Karpas-422 (cell line): ENCODE measurements at places on chromosomes 16 and 17. TPM values are rescaled to one million over a fixed set of nuclear protein-coding genes. Genes with fewer than 3 reads are reported as not detected.

ZNF423 gene
- total RNA-seq, result not detected in 2 replicates

DBF4B gene
- total RNA-seq, result 11.6 and 16.2 TPM in 2 replicates

DNA sequence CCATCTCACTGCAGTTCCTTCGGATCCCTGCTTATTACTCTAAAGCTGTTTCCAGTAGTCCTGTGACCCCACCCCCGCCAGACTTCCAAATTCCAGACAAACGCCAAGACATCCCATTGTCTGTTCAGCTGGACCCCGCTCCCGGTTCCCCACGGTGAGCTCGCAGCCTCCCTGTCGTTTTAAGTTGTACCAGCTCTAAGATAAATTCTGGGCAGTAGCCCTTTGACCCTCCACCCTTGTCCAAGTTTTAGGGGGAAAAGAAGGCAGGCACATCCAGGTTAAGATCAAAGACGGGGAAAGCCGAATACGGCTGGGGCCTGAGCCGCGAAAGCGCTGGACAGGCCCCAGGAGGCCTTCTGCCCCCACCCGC is 589 bp downstream of the ARL6IP1 start:
- H3K4me1 ChIP-seq, result peaks cover 17% of the 10 kb centered on the region
- DNase-seq, result no peak
- H3K4me3 ChIP-seq, result peak overlapping the region; percentile 92
- no peaks in the 10 kb centered on the region for H3K27me3 ChIP-seq
- peaks cover 38% of the 10 kb centered on the region for H3K36me3 ChIP-seq
- H3K27ac ChIP-seq, result peak overlapping the region; percentile 73

GRCh38 chr17:41340494-41340893 is 10.1 kb downstream of the KRT33A start:
- no peaks in the 10 kb centered on the region for H3K27me3 ChIP-seq
- DNase-seq, result no peak
- no peaks in the 10 kb centered on the region for H3K4me1 ChIP-seq
- H3K36me3 ChIP-seq, result no peaks in the 10 kb centered on the region
- H3K27ac ChIP-seq, result no peak overlapping the region

DNA sequence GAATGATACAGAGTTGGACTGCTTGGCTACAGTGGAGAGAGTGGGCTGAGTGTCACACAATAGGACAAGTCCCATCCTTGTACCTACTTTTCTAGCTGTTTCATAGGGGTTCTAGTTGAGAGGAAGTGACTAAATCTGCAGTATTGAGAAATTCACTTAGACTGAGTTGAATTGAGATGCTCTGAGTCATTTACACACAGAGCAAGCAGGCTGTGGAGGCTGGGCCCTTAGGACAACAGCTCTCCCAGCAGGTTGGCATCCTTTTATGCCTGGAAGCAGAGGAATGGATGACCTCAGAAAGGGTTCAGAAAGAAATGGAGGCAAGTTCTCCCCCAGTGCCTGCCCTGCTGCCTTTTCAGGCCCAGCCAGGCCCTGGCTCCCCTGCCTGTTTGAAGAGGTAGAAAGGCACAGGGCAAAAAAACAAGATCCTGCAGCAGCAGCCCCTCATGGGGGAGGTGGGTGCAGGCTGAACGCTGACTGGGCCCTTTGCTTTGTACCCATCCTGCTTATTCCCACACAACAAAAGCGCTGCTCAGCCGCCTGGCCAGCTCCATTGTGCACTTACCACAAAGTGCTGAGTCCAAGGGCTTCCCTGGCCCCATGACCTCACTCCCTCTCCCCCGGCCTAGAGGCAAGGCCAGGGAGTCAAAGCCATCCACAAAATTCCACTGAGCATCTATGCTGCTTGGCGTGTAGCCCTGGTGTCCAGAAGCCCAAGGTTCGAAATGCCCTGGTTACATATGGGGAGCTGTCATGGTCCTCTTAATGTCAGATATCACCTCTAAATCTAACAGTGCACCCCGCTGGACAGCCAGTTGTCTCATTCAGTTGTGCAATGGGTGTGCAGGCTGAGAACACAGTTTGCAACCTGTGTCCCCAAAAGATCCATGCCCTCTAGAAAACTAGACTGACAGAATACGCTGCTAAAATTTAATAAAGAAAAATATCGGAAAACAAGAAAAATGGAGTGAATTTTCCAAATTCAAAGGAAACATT is 5.4 kb upstream of the CRYBA1 start:
- no peaks in the 10 kb centered on the region for H3K4me1 ChIP-seq
- peak; percentile 63 for DNase-seq
- no peak overlapping the region for H3K4me3 ChIP-seq
- H3K27ac ChIP-seq, result no peak overlapping the region

- H3K4me1 ChIP-seq, result no peaks in the 10 kb centered on the region
- H3K27me3 ChIP-seq, result no peaks in the 10 kb centered on the region
- H3K27ac ChIP-seq, result no peak overlapping the region
- DNase-seq, result no peak
- no peak overlapping the region for H3K4me3 ChIP-seq
- no peaks in the 10 kb centered on the region for H3K36me3 ChIP-seq
These were observed 11.2 kb downstream of the GAA start for GRCh38 chr17:80112471-80113032.

GRCh38 chr17:15393414-15393813 is 52.0 kb upstream of the TEKT3 start:
- DNase-seq, result no peak
- no peaks in the 10 kb centered on the region; the same call in 1 of the 2 replicates for H3K27me3 ChIP-seq
- no peaks in the 10 kb centered on the region for H3K36me3 ChIP-seq
- no peaks in the 10 kb centered on the region for H3K4me1 ChIP-seq

- no peaks in the 10 kb centered on the region for H3K27me3 ChIP-seq
- no peak overlapping the region for H3K27ac ChIP-seq
- DNase-seq, result no peak
- H3K4me1 ChIP-seq, result no peaks in the 10 kb centered on the region
These were observed 35.8 kb downstream of the FA2H start for GRCh38 chr16:74738816-74739215.

- no peaks in the 10 kb centered on the region for H3K27me3 ChIP-seq
- H3K4me1 ChIP-seq, result no peaks in the 10 kb centered on the region
- DNase-seq, result no peak
- H3K27ac ChIP-seq, result no peak overlapping the region
- H3K4me3 ChIP-seq, result no peak overlapping the region
These were observed 14.9 kb upstream of the TEX2 start for GRCh38 chr17:64277831-64278562.

GRCh38 chr16:64657316-64658011 is 464.4 kb downstream of the CDH11 start:
- no peak overlapping the region for H3K27ac ChIP-seq
- no peak overlapping the region for H3K4me3 ChIP-seq
- H3K36me3 ChIP-seq, result no peaks in the 10 kb centered on the region
- no peaks in the 10 kb centered on the region for H3K4me1 ChIP-seq
- no peak for DNase-seq
- H3K27me3 ChIP-seq, result no peaks in the 10 kb centered on the region

DNA sequence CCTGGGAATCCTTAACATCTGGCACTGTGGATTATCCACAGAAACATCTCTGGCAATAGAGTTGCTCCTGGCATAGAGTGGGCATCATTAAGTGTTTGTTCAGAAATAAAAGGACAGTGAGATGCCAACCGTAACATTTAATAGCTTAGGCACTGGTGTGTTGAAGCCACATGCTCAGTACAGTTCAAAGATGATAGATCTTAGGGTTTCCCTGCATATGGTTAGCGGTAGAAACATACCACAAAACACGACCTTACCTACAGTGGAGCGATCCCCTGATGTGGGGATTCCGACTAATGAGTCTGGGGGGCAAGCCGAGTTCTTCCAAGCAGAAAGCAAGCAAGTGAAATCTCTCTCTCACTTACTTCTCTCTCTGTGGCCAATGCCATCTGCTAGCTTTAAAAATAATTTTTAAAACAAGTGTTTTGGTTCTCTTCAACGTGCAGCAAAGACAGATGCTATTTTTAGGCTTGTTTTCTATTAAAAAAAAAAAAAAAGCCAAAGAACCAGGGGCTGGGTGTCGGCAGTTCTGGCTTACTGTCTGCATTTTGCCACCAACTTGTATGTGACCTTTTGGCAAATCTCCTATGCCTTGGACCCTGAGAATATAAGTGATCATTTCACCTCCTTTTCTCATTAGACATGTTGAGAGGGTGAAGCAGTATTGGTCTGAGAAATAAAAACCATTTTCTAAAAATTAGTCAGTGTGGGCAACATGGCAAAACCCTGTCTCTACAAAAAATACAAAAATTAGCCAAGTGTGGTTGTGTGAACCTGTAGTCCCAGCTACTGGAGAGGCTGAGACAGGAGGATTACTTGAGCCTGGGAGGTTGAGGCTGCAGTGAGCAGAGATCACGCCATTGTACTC is 89.2 kb upstream of the CACNG3 start:
- H3K4me3 ChIP-seq, result no peak overlapping the region
- H3K27me3 ChIP-seq, result no peaks in the 10 kb centered on the region
- H3K27ac ChIP-seq, result no peak overlapping the region
- no peak for DNase-seq
- H3K4me1 ChIP-seq, result no peaks in the 10 kb centered on the region
- no peaks in the 10 kb centered on the region for H3K36me3 ChIP-seq

DNA sequence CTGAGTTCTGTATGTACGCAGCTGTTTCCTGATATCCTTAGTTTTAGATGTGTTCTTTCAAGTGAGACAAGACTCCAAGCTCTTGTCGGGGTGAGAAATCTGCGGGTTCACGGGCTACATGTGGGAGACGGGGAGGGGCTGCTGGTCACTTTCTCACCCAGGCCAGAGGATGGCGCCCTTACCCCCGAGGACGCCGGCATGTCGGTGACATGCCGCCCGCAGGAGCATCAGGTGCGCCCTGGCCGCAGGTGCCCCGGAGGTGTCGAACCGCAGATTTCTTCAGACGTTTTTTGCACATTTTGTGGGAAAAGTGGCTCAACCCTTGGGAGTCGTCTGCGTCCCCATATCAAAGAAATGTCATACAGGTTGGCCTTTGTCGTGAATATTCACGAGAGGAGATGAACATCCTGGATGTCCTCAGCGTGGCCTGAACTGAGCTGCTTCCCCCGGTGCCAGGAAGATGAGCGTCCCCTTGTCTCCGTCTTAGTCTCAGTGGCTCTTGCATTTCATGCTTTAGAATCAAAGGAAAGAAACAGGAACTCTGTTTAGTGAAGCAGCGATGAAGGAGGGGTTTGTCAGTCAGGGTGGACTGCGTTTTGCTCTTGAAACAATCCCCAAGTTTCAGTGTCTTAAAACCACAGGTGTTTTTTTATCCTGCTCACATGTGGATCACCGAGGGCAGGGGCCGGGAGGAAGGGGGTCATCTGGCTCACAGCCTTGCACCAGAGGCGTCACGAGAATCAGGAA is 75.4 kb upstream of the ZNF750 start:
- no peak for DNase-seq
- no peak overlapping the region for H3K4me3 ChIP-seq
- H3K27ac ChIP-seq, result no peak overlapping the region
- no peaks in the 10 kb centered on the region for H3K4me1 ChIP-seq

GRCh38 chr17:67998466-67998865 is 2.2 kb upstream of the C17orf58 start:
- H3K27ac ChIP-seq, result no peak overlapping the region
- H3K27me3 ChIP-seq, result no peaks in the 10 kb centered on the region
- DNase-seq, result no peak
- no peaks in the 10 kb centered on the region for H3K36me3 ChIP-seq

DNA sequence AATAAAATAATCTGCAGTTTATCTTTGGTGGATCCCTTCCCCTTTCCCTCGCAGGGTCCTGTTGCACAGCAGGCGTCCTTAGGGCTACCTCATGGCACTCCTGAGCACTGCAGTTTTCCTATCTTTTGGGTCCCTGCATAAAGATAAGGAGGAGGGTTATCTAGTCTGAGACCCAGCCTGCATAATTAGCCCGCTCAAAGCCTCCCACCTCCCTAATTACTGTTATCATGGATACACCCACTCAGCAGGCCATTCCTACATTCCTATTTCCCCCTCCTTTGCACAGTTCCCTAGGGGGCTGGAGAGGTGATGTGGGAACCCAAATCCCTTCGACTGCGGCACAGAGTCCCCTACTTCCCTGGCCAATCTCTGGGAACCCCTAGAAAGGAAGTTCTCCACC is 5.1 kb upstream of the CLUH start:
- no peak for DNase-seq
- no peak overlapping the region for H3K4me3 ChIP-seq
- no peaks in the 10 kb centered on the region for H3K36me3 ChIP-seq

GRCh38 chr17:28896884-28897768 is at the start of gene FLOT2:
FLOT2 (minus strand) TSS chr17:28897733; CDS start chr17:28897574, 159 bp downstream.
- peaks cover 70% of the 10 kb centered on the region for H3K4me1 ChIP-seq
- H3K4me3 ChIP-seq, result peak within 1 kb of the TSS; percentile 80
- H3K27me3 ChIP-seq, result no peaks in the 10 kb centered on the region
- H3K36me3 ChIP-seq, result peaks cover 12% of the 10 kb centered on the region; the same call in 1 of the 2 replicates

DNA sequence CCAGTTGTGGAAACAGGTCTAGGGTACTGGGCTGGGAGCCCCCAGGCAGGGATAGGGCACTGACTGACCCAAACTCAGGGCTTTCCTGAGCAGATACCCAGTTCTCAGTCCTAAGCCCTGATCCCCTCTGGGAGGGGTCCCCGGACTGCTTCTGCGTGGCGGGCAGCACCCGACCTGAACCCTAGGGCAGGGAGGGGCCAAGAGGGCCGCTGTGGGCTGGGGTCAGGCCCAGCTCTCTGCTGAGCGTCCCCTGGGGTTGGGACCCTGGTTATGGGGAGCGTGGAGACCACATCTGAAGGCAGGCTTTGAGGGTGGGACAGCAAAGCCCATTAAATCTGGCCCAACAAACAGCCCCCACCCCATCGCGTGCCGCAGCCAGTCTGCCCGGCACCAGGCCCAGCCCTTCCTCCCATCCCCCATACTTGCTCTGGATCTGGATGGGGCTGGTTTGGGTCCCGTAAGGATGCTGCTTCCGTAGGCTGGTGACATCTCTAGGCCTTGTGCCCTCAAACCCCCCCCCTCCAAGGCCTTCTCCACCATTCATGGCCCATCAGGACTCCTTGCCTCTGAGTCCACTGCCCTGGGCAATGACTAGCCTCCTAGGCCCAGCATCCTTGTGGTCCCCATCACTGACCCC is 691 bp upstream of the FAM83G start:
- H3K4me3 ChIP-seq, result peak overlapping the region; percentile 78
- DNase-seq, result no peak
- H3K4me1 ChIP-seq, result peaks cover 34% of the 10 kb centered on the region
- no peaks in the 10 kb centered on the region for H3K27me3 ChIP-seq
- H3K27ac ChIP-seq, result no peak overlapping the region

- H3K27me3 ChIP-seq, result no peaks in the 10 kb centered on the region
- no peaks in the 10 kb centered on the region for H3K4me1 ChIP-seq
- H3K4me3 ChIP-seq, result no peak overlapping the region
- no peak for DNase-seq
These were observed 70.3 kb downstream of the DNAH9 start for GRCh38 chr17:11668618-11669017.

- H3K36me3 ChIP-seq, result no peaks in the 10 kb centered on the region
- H3K27ac ChIP-seq, result no peak overlapping the region
- DNase-seq, result no peak
- no peak overlapping the region for H3K4me3 ChIP-seq
- peaks cover 5% of the 10 kb centered on the region; the same call in 1 of the 2 replicates for H3K4me1 ChIP-seq
- no peaks in the 10 kb centered on the region for H3K27me3 ChIP-seq
These were observed 8.1 kb downstream of the CES4A start for GRCh38 chr16:66996324-66996982.

- DNase-seq, result peak; percentile 82
- no peak overlapping the region for H3K27ac ChIP-seq
- no peaks in the 10 kb centered on the region for H3K4me1 ChIP-seq
- no peaks in the 10 kb centered on the region for H3K27me3 ChIP-seq
- no peaks in the 10 kb centered on the region for H3K36me3 ChIP-seq
These were observed 204.5 kb upstream of the RPL38 start for GRCh38 chr17:73998653-73999645.
